ENCODE measurements at places on chromosomes 16 and 17.

GRCh38 chr17:59311051-59311468 lies 20.4 kb upstream of the YPEL2 start:
- DNase-seq: peak; percentile 69

DNA sequence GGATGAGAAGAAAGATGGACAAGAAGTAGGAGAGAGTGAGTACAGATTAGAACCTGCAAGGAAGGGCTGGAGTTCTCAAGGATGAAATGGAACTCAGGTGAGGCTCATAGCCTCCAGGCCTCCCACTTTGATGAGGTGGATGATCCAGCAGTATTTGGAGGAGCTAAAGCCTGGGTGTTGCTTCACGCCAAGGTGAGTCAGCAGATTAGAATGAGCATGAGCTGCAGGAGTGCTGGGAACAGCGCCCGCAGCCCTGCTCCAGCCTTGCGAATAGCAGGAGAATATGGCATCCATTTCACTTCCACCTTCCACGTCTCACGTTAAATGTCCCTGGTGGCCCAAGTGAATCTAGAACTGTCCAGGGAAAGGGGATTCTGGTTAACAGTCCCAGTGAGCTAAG lies 94.4 kb upstream of the CPHXL start:
- DNase-seq: peak; percentile 5

GRCh38 chr17:72529386-72529785 lies 408.6 kb downstream of the SOX9 start:
- DNase-seq: no peak

DNA sequence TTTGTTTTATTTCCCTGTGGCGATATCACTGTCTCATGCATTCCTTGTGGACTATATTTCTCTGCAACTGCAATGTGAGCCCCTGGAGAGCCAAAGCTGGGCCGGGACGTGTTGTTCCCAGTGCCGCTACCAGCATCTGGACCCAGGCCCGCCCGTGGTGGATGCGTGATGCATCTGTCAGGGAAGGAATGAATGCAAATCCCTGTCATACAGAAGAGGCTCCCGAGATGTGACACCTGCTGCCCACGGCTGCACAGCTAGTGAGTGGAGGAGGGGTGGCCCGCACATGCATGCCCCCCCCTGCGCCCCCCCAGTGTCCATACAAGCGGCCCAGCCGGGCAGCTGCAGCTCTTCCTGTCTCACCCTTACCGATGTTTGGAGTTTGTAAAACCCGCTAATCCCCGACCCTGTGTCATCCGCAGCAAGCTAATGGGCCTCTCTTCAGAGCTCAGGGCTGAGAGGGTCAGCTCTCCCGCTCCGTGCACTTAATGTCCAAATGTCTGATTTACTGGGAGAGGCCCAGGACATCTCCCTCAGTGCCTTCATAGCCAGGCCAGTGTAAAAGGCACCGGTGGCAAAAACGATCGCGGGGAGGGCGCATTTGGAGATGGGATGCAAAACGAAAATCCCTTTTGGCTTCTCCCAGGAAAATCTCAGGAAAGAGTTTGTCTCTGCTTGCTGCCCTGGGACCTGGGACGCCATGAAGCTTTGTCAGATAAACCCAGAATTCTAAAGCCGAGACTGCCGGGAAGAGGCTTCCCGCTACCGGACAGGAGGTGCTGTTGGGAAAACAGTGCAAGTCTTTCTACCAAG lies 91.8 kb downstream of the FOXL1 start:
- no peak for DNase-seq

DNA sequence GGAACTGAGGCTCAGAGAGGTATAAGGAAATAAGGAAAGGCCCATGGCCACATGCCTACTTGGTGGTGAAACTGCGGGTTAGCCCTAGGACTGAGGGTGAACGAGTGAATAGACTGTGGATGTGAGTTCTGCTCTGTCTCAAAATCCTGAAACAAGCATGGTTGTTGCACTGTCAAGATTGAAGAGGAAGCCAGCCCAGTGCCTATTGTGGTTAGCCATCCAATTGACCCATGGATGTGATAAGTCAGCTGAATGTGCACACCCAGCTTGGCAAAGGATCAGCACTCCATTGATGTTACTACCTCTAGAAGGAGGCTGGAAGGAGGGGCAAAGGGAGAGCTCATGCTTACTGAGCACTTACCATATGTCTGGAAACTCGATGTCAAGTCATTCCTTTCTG lies 4.5 kb downstream of the TMEM114 start:
- DNase-seq: no peak

- DNase-seq: no peak
These were observed 17.3 kb downstream of the CDH13 start for GRCh38 chr16:82643936-82644630.

DNA sequence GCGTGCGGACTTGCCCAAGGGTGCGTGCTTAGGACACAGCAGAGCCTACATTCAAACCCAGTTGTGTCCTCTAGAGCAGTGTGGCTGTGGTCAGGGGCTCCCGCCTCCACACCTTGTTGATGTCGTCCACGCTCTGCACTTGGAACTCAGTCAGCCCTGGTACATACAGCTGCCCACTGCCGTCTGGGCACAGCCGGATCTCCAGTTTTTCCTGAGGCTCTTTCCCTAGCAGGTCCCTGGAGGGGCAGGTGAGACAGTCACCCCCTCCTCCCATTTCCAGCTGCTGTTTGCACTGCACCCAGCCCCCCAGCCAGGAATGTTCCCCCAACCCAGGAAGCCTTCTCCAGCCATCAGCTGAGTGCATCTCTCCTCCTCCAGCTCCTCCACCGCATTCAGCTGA lies 25.7 kb downstream of the KATNB1 start:
- no peak for DNase-seq

- DNase-seq: no peak
These were observed 38.4 kb downstream of the BAHCC1 start for GRCh38 chr17:81433656-81434055.

GRCh38 chr16:69889295-69889964 lies 61.7 kb upstream of the CLEC18A start:
- DNase-seq: no peak

DNA sequence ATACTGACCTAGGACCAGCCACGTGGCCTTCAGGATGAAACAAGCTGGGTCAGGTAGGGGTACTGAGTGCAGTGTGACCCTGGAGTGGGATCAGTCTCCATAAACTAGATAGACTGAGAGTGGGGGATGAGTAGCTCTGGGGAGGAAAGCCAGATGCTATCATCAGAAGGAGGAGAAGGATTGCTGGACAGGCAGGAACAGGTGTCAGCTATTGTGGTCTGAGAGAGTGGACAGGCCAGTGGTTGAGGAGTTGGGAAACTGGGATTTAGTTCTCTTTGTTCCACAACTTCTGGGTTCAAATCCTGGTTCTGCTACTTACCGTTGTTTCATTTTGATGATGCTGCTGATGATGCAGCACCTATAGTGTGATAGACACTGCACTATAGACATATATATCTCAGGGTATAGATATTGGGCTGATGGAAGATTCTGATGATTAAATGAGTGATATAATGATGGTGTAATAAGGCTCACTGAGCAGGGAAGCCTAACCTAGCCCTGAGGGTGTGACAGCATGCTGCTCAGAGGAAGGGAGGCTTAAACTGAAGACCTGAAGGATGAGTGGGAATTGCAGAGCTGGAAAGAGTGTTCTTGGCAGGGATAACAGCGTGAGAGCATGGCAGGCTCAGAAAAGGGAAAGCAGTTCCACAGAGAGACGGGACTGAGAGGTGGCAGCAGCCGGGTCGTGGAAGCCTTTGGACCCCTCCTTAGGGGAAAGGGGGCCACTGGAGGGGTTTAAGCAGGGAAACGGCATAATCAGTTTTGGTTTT lies 66.0 kb downstream of the SNX20 start:
- no peak for DNase-seq

GRCh38 chr16:1494129-1494640 lies 1.0 kb downstream of the TELO2 start:
- DNase-seq: peak; percentile 76

DNA sequence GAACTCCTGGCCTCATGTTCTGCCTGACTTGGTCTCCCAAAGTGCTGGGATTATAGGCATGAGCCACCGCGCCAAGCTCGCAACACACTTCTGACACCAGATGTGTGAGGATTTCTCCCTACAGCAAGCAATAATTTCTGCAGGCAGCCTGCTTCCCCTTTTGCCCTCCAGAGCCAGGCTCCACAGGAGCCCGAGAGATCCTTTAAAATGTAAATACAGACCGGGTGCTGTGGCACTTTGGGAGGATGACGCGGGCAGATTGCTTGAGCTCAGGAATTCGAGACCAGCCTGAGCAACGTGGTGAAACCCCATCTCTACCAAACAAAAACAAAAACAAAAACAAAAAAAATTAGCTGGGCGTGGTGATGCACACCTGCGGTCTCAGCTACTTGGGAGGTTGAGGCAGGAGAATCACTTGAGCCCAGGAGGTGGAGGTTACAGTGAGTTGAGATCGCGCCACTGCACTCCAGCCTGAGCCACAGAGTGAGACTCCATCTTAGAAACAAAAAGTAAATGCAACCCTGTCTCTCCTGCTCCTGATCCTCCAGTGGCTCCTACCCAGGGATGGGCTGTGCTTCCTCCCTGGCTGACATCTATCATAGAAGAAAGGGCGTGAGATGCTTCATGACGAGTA lies 14.7 kb downstream of the C16orf96 start:
- no peak for DNase-seq

Data from EL (cell line).